ENCODE measurements at places on chromosomes 7 and 10.

- DNase-seq: no peak
Observed at GRCh38 chr10:88028654-88029053, 165.2 kb downstream of the PTEN start.

GRCh38 chr10:78438907-78439809 is 405.5 kb downstream of the RPS24 start:
- no peak for DNase-seq

DNA sequence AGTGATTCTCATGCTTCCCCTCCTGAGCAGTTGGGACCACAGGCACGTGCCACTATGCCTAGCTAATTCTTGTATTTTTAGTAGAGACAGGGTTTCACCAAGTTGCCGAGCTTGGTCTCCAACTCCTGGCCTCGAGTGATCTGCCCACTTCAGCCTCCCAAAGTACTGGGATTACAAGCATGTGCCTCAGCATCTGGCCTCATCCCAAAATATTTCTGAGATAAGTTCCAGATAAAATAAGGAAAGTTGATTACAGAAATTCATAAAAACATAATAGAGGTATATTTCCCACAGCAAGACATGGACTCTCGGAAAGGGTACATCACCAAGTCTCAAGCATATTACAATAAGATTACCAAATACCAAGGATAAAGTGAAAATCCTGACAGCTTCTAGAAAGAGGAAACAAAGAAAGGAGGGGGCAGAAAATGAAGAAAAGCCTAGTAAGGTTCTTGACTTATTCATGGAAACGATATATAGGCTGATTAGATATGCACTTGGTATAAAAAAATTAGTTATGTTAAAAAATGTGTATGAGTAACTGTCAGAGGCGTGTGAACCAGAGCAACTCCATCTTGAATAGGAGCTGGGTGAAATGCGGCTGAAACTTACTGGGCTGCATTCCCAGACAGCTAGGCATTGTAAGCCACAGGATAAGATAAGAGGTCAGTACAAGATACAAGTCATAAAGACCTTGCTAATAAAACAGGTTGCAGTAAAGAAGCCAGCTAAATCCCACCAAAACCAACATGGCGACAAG is 35.0 kb downstream of the IQUB start:
- DNase-seq: no peak

- no peak for DNase-seq
Observed at GRCh38 chr10:84574102-84574501, 245.7 kb downstream of the CCSER2 start.

DNA sequence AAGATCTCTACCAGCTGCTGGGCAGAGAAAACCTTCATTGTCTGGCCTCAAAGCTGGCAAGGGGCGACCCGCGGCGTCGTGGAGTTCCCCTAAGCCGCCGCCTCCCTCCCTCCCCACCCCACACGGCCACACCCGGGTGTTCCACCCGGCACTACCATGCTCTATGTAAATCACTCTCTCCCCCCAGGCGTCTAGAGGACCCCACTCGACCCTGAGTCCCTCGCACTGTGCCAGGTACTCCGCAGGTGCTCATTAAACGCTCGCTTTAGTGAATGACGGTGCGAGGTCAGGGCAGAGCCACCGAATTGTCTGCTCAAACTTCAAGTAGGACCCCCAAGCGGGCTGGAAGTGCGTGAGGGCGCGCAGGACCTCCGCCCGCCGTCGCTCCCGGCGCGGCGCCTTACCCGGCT is 628 bp downstream of the PARP12 start:
- DNase-seq: peak; percentile 45

- no peak for DNase-seq
Observed at GRCh38 chr10:69230128-69230527, 10.0 kb downstream of the HKDC1 start.

DNA sequence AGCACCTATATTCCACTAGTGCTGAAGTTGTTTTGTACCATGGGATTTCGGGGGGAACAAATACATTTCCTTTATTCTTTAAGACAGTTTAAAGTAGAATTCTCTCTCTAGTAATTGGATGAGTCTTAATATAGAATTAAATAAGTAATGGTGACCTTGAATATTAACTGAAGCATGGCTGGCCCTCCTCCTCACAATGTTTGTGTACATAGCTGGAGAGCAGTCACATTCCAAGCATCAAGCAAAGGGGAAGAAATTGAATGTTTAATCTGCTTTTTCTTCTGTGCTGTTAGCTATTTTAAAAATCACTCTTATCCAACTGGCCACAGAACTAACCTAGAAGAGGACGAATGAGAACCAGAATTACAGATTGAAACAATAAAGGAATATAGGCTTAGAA is 906.9 kb downstream of the CCSER2 start:
- DNase-seq: no peak

GRCh38 chr7:45098983-45099839 is 10.4 kb upstream of the NACAD start:
- DNase-seq: no peak

DNA sequence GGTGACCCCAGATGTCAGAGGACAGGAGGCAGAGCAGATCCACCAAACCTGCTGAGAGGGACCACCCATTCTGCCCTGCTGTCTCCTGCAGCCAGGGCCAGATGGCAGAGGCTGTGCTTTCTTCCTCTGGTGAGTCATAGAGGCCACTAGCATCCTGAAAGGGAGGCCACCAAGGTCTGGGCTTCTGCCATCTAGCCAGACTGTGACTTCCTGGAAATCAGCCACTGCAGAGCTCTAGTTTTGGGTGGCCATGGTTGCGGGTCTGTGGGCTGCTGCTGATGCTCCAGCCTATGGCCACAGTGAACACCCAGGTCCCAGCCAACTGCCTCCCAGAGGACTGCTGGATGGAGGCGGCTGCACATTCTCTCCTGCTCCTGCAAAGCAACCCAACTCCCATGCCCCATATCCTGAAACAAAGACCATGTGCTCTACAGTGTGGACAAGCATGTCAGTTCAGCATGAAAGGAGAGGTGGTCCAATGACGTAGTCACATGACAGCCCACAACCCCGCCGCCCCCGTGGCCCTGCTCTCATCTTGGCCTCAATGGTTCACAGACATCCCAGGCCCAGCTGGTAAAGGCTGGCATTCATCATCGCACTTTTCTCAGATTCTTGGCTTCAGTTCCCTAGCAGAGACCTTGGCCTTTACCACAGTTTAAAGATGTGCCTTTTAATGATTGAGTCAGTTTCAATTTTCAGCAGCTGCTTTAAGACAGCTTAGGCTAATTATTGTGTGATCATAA is 73.9 kb upstream of the CXCL12 start:
- no peak for DNase-seq

- no peak for DNase-seq
Observed at GRCh38 chr7:133535308-133535707, 282.4 kb downstream of the EXOC4 start.

DNA sequence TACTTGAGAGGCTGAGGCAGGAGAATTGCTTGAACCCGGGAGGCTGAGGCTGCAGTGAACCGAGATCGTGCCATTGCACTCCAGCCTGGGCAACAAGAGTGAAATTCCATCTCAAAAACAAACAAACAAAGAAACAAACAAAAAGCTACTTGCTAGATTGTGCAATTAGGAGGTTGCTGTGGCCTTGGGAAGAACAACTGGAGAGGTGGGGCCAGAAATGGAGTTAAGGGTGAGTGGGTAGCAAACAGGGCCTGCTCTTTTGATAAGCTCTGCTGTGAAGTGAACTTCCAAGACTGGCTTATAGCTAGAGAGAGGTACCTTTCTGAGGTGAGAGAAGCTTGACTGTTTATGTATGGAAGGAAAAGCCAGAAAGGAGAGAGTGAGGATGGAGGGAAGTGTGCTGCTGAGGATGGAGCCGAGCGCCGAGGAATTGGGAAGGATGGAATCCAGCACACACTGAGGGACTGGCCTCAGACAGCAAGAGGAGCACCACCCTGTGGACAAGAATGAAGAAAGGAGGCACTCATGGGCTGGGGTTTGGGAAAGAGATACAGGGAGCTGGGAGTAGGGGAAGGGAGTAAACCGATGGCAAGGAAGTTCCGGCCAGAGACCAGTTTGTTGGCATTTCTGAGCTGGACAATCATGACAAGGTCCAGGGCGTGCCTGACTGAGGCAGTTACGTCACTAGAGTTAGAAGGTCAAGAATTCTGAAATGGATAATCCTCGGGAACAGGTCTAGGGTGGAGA is 7.0 kb upstream of the RPEL1 start:
- no peak for DNase-seq

GRCh38 chr7:100632951-100633717 is 8.2 kb downstream of the TFR2 start:
- no peak for DNase-seq

- DNase-seq: no peak
Observed at GRCh38 chr7:116777651-116778281, 84.6 kb upstream of the CAPZA2 start.

GRCh38 chr7:152048051-152048450 is 22.6 kb downstream of the GALNT11 start:
- DNase-seq: no peak

GRCh38 chr10:992467-992866 is 4.2 kb downstream of the GTPBP4 start:
- DNase-seq: no peak

DNA sequence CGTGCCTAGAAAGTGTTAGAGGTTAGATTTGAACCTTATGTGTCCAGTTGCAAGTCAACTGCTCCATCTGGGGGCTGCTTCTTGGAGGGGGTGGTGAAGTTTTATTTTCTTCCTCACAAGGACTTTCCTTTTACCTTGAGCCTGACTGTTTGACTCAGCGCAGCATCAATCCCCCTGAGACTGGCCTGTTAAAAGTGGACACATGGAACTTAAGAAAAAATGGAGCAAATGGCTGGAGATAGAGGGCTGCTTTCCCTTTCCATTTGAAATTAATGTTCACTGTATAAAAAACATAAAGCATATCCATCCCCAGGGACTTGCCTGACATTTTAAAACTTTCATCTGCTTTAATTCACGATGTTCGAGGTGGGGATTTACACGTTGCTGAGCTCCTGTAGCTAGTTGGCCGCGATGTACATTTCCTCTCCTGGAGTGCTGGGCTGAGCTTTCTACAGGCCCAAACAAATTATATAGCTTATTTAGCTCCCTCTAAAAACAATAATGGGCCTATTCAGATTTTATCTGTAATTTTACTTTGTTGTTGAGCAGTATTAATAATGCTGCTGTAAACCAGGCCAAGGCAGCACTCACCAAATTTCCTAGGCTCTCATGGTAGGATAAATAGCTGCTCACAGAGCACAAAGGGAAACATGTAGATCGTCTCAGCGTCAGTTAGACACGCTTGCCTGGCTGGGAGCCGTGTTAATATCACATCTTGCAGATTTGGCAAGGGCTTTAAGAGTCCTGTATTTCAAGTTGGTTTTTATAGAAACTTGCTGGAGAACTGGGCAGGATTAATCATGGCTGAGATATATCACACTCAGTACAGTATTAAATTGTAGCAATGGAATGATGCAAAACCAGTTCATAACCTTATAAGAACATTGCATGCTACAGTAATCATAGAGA is 251.5 kb downstream of the LRMDA start:
- DNase-seq: no peak

DNA sequence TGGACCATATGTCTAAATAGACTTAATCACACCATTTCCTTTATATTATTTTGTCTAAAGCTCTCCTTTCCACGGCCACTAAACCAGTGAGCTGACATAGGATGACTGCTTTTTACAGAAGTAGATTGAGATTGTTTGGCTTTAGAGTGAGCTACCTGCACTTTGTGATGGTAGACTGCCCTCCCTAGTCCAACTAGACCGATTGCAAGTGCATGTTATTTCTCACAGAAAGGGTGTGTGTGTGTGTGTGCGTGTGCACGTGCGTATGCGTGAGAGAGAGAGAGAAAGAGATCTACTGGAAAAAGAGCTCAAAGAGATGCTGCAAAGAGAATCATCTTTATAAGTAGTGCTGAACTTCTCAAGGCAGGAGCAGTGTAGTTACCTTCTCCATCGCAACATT is 60.7 kb downstream of the VCL start:
- peak; percentile 11 for DNase-seq

DNA sequence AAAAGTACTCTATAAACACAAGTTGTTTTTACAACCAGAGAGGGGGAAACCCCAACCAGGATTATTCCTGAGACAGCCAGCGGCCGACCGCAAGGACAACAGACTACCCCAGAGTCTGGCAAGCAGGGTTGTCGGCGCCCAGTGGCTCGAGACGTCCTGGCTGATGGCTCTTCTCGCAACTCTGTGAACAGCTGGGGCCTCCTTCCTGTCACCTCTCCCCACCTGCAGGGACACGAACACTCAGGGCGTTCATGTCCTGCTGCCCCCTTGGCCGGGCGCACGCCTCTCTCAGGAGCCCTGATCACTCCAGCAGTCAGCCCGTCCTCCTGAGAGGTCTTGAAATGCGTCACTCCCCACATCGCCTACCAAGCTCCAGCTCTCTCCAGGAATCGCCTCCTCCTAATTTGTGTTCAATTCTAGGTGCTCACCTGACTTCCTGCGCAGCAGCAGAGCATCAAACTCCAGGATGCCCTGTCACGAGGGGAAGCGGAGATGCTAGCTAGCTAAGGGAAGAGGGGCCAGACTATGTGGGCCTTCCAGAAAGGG is 66.4 kb upstream of the TNRC18 start:
- no peak for DNase-seq

GRCh38 chr10:70758757-70759514 is 26.2 kb downstream of the TBATA start:
- peak; percentile 8 for DNase-seq

GRCh38 chr10:113053091-113053490 is 103.0 kb downstream of the TCF7L2 start:
- no peak for DNase-seq

DNA sequence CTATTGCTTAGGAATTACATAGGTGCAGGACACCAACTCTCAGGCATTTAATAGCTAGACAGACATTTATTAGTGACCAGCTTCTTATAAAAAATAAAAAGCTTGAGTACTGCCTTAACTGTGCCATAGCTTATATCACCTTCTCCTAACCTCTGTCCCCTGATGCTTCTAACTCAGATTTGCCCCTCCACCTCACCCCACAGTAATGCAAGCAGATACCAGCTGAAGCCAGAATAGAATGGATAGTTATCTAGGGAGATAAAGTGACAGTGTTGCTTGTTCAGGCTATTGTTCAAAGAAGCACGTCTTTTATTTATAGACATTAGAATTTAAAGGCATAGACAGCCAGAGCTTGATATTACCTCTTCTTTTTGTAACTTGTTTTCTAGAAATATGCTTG is 99.6 kb upstream of the GLCCI1 start:
- no peak for DNase-seq

DNA sequence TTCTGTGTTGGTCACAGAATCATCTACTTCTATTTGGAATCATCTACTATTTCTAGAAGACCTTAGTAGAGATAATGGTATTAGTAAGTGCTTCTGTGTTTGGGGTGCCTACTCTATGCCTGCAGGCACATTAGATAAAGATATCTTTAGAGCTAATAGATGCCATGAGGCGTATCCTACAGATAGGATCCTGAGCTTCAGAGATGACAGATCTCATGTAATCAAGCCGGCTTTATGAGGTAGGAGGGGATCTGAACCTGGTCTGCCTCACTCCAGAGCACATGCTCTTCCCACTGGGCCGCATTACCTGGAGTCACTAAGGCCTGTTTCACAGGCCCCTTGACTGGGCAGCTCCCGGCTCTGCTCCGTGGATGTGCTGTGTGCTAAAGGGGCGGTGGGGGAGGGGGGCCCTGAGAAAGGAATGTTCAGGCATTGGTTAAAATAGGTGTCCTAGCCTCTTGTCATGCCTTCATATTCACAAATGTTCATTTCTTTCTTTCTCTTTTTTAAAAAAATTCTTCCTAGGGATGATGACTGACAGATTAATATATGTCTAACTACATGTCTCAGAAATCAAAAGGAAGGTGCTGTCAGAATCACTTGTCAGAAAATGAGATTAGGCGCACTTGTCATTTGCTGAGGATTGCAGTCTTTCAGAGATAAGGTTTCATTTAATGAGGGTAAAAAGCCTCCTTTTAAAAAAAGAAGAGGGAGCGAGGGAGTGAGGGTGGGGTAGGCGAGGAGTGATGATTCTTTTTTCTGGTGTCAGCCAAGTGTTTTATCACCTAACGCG is 458.0 kb upstream of the GALNT17 start:
- DNase-seq: no peak
